ENCODE measurements at places on chromosomes 1 and 21.
A peak's percentile ranks its signal among the peaks of the same experiment; 100 is the strongest.

DNA sequence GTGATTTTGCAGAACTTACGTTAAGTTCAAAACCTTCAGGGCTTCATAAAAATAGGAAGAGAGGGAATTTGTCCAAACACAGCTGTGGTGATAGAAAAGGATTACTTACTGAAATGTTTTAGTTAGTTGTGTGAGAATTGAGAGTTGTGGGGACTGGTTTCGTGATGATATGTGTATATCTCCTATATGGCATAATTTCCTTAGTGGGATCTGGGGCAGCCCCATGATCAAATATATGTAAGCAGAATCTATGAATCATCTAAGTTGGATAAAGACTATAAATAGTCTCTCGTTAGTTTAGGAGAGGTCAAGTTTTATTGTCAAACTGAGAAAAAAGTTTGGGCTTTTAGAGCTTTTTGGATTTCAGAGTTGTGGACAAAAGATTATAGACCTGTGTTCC lies 14.9 kb downstream of the MTR start:
- DNase-seq, result no peak

DNA sequence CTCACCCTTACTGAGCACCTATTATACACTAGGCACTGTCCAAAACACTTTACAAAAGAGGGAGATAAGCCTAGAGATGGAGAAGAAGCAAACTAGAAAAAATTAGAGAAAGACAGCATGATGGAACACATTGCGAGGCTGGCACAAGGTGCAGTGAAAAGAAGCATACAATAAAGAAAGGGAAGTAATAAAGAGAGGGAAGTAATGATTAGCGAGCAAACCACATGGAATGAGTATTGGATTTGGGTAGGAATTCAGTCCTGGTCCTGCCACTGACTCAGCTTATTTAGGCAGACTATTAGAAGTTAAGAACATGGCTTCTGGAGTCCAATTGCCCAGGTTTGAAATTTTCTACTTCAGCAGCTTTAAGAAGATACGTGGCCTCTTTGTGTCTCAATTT lies 32.6 kb upstream of the FNBP1L start:
- no peak for DNase-seq

DNA sequence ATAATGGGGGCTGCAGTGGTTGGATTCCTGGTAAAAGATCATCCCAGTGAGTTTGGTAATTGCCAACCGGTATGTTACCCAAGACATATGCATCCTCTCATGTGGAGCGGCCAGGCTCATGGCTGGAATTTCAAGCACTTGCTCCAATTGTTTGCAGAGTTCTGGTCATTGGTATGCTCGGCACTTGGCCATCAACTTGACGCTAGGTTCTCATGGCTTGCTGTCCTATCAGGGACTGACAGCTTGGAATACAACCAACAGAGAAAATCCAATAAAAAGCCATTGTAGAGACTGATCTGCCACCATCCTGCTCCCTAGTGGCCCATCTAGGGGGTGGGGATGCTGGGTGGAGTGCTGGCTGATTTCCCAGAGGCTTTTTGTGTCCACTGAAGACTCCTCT lies 120.9 kb downstream of the EDEM3 start:
- DNase-seq, result peak; percentile 58

DNA sequence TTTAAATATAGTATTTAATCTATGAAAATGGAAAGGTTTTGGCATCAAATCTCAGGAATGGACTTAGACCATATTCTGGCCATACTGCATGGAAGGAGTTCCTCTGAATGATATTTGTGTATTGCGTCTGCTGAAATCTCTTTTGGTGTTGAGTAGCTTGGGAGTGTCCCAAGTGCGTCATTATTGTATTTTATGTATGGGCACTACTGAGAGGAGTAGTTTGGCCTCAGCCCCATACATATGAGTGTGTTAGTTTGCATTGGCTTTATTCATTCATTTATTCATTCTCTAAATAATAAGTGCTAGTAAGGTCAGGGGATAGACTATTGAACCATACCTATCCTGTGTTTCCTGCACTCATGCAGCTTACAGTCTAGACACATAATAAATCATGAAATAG lies 46.6 kb downstream of the CENPF start:
- no peak for DNase-seq

DNA sequence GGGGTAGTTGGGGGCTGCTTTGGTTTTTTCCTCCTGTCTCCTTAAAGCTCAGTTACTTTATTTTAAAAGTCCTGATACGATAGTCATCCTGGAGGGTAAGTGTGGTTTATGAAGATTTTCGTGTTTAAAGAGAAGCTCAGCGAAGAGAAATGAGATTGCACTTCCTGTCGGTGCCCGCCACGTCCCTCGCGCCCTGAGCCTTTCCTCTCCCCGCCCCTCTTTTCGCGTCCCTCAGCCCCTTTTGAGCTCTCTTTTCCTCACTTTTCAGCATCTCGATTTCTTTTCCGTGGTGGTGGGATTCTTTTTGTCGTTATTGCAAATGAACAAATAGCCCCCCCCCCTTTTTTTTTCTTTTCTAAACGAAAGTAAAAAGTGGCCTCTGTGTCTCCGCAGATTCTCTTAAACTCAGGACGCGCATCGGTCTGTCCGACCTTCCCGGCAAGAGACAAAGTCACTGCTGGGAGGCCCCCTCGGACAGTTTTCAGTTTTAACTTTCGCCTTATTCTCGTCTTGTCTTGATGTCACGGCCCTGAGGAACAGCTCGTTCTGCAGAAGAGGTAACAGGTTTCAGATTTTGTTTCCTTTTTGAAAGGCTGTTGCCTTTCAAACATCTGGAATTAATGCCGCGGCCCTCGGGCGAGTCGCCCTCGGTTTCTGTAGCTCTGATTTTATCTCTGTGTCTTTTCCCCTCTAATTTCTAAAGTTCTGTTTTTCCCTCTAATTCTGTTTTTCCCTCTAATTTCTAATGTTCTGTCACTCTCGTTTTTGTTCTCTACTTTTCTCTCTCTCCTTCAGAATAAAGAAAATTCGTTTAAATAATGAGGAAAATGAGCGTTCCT lies 1.0 kb upstream of the DMRTA2 start:
- peak; percentile 60 for DNase-seq

- no peak for DNase-seq
Measured at GRCh38 chr1:224494343-224494742, 59.7 kb upstream of the WDR26 start.

GRCh38 chr1:59328353-59328752 lies 31.5 kb downstream of the FGGY start:
- DNase-seq, result no peak

DNA sequence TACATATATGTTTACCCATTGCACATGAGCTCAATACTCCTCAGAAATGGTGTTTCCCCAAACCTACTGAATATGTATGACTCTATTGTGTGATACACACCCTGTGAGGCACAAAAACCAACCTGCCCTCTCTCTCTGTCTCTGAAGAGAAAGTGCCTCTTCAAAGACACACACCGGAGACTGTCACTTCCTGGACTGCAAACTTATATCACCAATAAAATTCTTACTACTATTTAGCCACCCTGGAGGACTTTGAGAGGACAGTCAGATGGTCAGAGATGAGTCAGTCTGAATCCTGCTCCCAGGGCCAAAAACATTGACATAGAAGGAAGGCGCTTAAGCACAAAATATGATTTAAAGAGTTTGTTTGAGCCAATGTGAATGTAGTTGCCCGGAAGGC lies 110.4 kb downstream of the PPIAL4G start:
- no peak for DNase-seq

DNA sequence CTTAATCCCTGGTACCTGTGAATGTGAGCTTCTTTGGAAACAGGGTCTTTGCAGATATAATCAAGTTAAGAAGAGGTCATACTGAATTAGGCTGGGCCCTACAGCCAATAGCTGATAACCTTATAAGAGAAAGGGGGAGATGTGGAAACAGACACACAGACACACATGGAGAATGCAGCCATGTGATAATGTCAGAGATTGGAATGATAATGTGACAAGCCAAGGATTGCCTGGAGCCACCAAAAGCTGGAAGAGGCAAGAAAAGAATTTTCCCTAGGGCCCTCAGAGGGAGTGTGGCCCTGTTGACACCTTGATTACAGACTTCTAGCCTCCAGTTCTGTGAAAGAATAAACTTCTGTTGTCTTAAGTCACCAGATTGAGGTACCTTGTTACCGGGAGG lies 114.5 kb upstream of the SOD1 start:
- no peak for DNase-seq

DNA sequence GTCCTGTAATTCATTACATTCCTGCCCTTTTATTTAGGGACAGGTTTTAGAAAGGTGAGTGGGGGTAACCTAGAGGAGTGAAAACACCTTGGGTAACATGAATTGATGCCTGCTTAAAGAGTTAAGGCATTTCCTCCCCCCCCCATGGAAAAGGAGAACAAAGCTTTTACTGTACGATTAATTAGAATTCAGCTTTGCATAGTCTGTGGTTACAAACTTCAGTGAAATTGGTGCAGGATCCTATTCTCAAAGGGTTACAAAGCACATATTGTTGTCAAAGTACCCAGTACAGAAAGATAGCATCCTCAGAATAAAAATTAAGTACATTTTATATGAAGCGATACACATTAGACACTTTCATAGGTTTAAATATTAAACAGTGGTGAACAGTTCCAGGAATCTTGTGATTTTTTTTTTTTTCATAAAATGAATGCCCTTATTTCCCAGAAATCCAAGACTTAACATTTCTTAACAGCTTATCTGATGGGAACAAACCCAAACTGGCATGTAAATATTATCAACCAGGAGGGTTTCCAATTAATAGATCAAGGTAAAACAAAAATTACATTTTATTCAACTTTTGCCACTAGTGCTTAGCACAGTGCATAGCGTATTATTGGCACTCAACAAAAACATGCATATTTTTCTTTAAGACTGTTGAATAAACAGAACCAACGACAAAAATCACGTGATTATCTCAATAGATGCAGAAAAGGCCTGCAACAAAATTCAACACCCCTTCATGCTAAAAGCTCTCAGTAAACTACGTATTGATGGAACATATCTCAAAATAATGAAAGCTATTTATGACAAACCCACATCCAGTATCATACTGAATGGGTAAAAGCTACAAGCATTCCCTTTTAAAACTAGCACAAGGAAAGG lies 172.7 kb downstream of the PDE4B start:
- DNase-seq, result peak; percentile 57

DNA sequence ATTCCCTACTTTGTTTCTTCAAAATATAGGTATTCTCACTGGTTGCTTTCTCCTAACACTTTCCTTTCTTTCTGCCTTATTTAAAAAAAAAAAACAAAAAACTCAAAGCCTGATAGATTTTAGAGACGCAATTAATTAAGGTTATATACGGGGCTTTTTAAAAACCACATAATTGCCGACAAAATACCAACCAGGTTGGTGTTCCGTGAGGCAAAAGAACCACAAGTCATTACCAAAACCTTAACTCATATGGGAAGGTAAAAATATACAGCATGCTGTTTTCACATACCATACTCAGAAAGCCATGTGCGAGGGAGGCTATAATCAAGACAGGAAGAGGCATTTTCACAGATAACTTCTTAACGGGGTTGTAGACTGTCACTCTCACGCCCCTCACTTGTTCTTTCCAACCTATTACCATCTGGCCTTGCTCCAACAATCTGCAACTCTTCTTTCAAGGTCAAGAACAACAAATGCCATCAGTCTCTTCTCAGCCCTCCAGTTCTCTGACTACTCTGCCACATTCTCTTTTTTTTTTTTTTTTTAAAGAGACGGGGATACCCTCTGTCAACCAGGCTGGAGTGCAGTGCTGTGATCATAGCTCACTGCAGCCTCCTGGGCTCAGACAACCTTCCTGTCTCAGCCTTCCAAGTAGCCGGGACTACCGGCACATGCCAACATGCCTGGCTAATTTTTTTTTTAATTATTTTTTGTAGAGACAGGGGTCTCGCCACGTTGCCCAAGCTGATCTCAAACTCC lies 102.6 kb downstream of the APP start:
- DNase-seq, result no peak

DNA sequence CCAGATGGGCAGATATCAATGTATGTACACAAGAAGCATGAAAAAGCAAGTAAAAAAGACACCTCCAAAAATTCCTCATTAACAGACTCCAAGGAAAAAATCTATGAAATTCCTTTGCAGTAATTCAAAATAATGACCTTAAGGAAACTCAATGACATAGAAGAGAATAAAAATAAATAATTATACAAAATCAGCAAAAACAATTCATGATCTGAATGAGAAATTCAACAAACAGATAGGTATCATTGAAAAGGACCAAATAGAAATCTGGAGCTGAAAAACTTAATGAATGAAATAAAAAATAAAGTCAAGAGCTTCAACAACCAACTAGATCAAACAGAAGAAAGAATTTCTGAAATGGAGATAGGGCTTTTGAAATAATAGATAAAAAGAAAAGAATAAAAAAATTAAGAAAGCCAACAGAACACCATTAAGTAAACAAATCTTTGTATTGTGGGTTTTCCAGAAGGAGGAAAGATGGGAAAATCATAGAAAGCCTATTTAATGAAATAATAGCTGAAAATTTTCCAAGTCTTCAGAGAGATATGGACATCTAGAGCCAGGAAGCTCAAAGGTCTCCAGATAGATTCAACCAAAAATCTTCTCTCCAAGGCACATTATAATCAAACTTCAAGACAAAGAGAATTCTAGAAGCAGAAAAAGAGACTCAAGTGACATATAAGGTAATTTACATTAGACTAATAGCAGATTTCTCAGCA lies 52.0 kb upstream of the KCNK1 start:
- DNase-seq, result no peak

DNA sequence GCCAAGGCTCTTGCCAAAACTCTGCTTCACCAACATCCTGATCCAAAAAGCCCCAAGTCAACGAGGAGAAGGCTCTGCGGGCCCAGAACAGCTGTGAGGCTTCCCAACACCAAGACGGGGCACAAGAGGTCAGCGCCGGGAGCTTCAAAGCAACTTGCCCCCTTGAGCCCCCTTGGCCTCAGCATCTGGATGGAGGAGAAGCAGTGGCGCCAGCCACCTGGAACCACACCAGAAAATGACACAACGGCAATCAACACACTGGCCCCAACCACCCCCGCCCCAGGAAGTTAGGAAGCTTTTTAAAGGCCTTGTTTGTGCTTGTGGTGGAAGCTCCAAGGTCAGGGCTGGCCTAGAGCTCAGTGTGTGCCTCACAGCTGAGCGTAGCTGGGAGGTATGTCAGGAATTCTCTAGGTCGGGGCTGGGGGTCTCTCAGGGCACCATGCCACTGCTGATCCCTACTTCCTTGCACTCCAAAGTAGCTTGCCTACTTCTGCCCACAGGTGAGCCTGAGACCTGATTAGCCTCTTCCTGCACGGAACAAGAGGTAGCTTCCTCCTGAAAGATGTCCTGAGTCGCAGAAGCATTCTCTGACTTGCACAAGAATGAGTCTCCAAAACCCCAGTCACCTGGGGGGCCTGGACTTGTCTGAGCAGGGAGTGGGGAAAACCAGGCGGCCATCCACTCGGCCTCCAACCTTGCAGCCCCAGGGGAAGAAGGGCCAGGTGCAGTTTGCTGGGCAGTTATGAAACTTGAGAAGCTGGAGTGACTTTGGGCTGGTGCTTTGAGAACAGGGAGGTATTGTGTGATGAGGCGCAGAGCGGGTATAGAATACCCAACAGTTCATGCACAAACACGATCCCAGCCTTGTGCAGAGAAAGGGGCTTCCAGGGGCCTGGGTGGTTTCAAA lies 9.7 kb upstream of the SRP9 start:
- DNase-seq, result peak; percentile 71

DNA sequence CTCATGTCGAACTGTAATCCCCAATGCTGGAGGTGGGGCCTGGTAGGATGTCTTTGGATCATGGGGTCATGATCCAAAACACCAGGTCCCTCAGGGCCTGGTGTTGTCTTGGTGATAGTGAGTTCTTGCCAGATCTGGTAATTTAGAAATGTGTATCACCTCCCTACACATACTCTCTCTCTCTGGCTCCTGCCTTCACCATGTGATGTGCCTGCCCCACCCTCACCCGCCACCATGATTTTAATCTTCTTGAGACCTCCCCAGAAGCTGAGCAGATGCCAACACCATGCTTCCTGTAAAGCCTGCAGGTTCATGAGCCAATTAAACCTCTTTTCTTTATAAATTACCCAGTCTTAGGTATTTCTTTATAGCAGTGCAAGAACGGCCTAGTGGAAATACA lies 136.4 kb downstream of the NR5A2 start:
- DNase-seq, result no peak

Data from astrocyte of the hippocampus (primary cell).